ENCODE measurements at places on chromosomes 7 and 10.

DNA sequence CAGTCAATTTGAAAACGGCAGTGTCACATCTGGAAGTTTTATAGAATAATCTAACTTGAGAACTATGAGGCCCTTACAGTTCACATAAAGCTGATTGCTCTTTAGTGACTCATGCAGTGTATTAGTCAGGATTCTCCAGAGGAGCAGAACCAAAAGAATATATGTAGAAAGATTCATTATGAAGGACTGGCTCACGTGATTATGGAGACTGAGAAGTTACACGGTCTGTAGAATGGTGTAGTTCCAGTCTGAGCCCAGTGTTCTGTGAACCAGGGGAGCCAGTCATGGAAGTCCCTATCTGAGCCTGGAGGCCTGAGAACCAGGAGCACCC lies 21.5 kb downstream of the RBM33 start:
- DNase-seq = no peak

DNA sequence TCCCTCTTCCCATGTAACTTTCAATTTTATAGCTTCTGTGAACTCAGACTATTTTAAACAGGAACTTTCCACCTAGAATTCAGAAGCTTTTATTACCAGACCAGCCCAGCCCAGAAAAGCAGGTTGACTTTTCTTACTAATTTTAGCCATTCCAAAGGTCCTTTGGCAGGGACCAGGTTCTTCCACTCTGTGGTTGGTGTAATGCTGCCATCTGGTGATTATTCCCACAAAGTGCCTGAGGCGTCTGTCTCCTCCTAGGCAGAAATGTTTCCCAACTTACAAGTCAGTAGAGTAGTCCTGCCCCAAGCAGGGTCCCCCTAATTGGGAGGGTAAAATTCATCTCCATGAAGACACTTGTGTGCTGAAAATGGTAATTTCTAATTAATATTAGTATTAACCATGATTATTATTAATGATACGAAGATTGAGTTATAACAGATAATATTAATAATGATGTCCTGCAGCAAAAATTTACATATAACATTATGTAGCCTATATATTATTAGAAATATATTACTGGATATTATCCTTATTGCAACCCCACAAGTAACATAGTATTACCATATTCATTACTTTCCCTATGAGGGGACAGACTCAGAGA lies 53.0 kb upstream of the PPP1R17 start:
- DNase-seq = no peak

- DNase-seq = no peak
Observed at GRCh38 chr7:6725003-6725402, 18.3 kb upstream of the ZNF12 start.

DNA sequence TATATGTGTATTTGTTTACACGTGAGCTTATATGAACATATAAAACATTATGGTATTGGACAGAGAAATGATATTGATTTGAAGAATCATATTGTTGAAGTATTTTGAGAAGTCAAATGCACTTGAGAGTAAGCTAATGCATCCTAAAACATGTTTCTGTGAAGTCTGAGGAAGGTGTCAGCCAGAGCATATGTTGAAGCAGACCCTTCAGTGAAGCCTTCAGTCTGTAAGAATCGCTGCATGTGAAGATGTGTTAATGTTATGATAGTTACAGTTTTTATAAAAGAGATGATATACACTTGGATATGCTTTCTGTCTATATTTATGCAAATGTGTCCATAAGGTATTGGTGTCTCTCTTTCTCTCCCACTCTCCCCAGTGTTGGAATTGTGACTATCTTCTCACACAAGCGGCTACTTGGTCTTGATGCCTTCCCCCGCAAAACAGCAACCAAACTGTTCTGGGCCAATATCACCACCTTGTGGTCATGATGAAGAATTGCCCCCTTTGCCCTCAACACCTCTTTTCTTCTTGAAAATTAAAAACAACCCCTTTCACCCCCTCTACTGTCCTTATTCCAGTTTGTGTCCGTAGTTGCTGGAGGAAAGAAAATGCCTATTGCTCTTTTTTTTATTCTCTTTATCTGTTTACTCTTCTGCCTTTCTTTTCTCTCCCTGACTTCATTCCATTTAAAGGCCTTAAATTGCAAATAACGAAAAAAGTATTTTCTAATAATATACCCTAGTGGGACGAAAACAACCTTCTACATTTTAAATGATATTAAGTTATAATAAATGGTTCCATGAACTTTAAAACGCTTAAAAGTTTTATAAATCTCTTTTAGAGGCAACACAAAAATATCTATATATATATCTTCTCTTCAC lies 64.9 kb downstream of the IKZF1 start:
- DNase-seq = no peak

DNA sequence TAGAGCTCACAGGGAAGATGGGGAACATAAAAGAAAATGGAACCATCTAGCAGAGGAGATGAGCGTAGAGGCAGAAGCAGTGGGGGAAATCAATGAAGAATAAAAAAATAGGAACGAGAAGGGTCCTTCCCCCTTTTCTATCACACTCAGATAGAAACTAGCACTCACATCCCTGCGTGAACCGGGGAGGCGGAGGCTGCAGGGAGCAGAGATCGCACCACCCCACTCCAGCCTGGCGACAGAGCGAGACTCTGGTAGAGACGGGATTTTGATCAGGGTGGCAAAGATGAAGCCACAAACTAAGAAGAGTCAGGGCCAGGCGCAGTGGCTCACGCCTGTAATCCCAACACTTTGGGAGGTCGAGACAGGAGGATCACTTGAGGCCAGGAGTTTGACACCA lies 64.7 kb upstream of the ECHDC3 start:
- DNase-seq = no peak

DNA sequence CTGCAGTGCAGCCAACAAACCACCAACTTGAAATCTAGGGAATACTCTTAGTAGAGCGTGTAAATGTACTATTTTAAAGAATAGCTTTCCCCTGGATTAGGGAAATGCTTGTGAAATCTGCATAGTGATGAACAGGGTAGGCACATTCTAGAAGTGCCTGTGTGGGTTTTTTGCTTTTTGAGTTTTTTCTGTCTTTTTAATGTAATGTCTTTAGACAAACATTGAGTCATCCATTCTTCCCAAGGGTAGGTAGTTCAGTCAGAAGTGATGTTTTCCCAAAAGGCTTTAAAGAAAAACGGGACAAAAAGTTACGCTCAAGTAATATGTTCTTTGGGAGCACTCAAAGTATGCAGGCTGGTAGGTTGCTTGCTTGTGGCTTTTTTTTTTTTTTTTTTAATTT lies 130.0 kb downstream of the AUTS2 start:
- DNase-seq = no peak

DNA sequence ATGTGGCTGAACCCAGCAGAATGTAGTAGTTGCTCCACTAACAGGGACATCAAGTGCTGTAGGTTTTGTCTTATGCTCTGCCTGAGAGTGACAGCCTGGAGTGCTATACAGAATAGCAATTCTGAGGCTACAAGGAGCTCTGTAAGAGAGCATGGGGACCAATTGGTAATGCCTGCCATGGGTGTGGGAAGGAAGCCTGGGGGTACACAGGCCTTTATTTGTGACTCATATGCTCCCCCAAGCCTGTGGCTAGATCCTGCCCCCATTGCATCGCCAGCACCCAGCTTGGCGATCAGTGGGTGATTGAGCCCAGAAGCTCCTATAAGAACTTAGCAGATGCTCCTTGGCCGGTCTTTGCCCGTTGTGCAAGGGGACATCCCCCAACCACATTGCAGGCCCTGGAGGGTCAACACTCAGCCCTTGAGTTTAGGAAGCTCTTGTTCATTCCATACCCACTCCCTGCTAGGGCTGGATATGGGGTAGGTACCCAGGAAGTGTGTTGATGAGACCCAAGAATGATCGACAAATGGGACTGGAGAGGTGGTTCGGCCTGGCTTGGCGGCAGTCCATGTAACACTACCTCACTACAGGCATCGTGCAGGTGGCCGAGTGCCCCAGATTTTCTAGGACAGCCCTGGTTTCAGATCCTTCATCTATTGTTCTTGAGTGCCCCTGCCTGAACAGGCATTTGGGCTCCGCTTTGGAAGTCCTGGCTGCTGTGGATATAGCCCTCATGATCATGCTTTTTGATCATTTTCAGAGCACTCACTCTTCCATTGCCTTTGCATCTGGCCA lies 37.7 kb downstream of the ZMIZ1 start:
- DNase-seq = no peak

- DNase-seq = no peak
Observed at GRCh38 chr7:129540340-129540739, 38.0 kb downstream of the SMKR1 start.

GRCh38 chr7:151490456-151491105 lies 29.1 kb downstream of the RHEB start:
- DNase-seq = no peak

DNA sequence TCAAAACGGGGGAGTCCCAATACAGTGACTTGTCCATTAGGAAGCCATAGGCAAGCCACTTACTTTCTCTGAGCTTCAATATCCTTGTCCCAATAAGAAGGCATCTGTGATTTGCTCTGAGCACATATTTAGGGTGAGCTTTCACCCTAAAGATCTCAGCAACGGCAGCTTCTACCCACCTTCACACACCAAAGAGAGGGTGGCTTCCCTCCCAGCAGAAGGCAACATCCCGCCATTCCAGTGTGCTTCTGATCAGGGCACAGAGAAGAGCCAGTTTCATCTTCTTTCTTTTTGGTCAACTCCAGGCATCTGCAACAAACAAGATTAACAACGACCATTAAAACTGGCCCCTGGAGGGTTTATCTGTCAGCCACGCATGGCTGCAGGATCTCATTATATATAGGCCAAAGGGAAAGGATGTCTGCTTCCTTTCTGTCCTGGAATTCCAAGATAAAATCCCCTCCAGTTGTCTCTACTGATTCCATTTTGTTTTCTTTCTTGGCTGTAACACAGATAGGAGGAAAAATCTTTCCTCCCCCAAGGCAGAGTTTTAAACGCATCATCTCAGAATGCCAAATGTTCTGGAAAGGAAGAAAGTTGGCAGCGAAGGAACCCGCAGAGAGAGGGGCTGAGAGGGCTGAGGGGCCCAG lies 491 bp upstream of the SH2D4B start:
- no peak for DNase-seq

- no peak for DNase-seq
Observed at GRCh38 chr10:60803433-60803832, 25.2 kb downstream of the CDK1 start.

DNA sequence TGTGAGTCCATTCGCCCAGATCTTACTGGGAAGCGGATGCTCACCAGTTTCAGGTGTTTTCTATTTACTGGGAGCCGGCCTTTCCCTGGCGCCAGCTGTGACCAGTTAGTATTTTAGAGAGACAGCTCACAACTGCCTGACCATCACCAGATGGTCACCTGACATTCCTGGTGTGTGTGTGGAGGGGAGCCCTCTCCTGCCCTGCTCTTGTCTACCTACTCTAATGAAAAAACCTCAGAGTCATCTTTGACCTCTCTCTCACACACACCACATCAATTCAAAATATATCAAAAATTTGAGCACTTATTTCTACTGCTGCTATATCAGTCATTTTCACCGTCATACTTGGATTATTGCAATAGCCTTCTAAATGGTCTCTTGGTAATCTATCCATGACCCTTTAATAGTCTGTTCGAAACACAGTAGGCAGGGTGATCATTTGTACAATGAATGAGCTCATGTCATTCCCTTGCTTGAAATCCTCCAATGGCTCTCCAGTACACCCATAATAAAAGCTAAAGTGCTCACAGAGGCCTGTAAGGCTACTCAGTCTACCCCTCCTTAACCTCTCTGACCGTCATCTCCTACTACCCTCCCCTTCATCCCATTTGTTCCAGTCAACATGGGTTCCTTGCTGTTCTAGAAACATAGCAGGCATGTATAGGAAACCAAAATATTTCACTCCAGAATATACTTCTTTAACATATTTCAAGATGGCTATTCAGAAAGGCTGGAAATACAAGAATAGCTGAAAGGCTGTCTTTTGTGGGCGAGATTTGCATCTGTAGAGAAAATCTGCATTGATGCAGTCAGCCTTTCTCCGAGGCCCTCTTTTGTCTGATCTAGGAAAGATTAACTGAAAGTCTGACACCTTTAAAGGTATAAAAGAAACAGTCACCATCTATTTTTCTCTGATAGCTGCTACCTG lies 17.5 kb upstream of the NT5C3A start:
- no peak for DNase-seq

- no peak for DNase-seq
Observed at GRCh38 chr10:4770801-4771553, 55.0 kb upstream of the AKR1E2 start.

GRCh38 chr10:82908751-82909150 lies 1033.8 kb downstream of the NRG3 start:
- no peak for DNase-seq

- DNase-seq = no peak
Observed at GRCh38 chr7:95558864-95559263, 37.5 kb downstream of the PDK4 start.

DNA sequence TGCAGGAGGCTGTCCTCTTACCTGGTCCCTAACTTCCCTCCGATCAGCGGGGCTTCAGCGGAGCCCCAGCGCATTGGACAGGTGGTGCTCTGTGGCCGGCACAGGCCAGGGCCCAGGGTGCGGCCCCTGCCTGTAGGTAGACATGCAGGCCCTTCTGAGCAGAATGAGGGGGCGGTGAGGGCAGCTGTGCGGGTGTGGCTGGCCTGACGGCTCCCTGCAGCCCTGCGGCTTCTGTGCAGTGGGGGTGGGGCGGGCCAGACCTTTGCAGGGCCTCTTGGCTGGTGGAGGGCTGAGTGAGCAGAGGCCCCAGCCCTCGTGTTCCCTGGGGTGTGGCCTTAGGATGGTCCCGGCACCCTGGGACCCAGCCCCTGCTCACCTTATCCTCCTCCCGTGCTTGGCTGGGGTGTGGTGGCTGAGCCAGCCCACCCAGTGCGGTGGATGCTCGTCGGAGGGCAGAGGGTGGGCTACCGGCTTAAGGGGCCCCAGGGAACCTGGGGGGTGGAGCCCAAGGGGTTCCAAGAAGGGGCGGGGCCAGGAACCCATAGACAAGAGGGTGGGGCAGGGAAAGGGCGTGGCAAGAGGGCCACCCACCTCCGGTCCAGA lies 175.2 kb upstream of the TNRC18 start:
- no peak for DNase-seq

DNA sequence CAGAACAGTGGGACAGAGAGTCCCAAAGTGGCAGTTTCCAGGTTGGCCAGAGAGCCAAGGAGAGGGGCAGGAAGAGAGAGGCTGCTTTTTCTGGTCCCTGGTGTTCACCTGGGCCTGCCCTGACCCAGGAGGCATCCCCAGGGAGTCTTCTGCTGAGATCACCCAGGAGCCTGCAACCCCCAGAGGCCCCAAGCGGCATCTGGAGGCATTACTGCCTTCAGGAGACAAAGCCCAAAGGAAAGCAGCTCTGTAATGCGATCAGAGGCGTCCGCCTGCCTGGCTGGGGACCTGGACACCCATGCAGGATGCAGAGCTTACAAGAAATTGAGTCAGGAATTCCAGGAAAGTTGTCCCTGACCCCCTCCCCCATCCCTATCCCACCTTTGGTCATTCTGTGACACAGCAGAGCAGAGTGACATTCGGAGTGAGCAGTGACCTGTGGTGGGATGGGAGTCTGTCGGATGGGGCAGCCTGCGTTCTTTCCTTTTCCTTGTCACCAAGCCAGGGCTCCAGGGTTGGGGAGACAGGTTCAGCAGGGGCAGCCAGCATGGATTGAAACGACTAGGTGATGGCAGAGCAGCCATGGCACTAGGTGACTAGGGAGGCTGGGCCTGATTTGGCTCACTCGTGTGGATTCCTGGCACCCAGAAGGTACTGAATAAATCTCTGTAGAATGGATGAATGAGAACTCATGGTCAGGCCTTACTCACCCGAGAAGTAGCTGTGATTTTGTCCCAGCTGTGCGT lies 10.4 kb downstream of the UNC5B start:
- no peak for DNase-seq
